ENCODE measurements at places on chromosomes 16 and 17. TPM values are rescaled to one million over a fixed set of nuclear protein-coding genes. Genes with fewer than 3 reads are reported as not detected.

The IRX5 gene
- 0.16 TPM for total RNA-seq

- DNase-seq: no peak
Observed at GRCh38 chr17:12522743-12523183, 142.9 kb upstream of the MYOCD start.

DNA sequence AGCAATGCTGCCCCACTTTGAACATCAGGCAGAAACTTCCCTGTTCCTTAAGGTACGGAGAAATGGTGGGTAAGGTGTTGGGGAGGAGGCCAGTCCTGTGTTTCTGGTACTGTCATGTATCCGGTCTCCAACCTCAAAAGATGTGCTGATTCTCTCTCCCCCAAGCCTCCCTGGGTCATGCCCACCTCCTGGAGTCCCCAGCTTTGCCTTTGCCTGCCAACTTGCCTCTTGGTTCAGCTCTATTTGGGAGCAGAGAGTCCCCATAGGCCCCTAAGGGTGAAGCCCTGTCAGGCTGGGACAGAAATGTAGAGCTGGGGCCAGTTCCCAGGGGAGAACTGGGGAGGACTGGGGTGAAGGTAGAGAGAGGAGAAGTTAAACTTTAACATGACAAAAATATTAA lies 1.6 kb upstream of the TBX21 start:
- DNase-seq: no peak

The CFAP97D1 gene
- total RNA-seq: not detected

- no peak for DNase-seq
Observed at GRCh38 chr16:7314163-7314562, 18.5 kb upstream of the RBFOX1 start.

DNA sequence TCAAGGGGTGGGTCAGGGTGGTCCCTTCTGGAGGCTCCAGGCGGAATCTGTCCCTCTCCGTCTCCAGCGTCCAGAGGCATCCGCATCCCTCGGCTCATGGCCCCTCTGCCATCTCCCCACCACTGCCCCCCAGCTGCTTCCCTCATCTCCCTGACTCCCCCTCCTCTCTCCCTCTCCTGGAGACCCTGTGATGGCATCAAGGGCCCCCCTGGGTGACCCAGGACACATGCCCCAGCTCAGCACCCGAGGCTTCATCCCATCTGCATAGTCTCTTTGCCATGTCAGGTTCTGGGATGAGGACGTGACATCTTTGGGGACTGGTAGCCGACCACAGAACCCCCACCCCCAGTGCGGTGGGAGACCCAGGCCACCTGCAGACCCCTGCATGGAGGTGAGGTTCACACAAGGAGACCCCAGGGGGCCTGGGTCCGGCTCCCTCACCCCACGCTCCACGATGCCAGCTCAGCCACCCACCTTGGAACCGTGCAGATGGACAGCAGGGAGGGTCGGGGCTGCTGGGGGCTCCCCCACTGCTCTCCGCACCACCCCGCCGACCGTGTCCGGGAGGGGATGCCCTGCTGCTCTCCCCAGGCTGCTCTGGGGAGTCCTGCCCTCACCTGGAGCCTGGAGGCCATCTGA lies 3.8 kb downstream of the SECTM1 start:
- no peak for DNase-seq
